IPS DF 6.9 (cell line): ENCODE measurements at places on chromosomes 11 and 22.

DNA sequence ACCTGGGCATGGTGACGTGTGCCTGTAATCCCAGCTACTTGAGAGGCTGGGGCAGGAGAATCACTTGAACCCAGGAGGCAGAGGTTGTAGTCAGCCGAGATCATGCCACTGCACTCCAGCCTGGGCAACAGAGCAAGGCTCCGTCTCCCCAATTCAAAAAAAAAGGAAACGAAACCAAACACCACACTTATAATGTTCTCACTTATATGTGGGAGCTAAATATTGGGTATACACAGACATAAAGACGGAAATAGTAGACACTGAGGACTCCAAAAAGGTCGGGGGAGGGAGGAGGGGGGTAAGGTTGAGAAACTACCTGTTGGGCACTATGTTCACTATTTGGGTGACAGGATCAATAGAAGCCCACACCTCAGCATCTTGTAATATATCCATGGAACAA is 94.3 kb downstream of the GAB2 start:
- H3K27ac ChIP-seq: no peak overlapping the region
- DNase-seq: no peak
- H3K36me3 ChIP-seq: no peaks in the 10 kb centered on the region
- no peak overlapping the region for H3K4me3 ChIP-seq

- no peak overlapping the region for H3K27ac ChIP-seq
- no peak overlapping the region for H3K4me3 ChIP-seq
- no peaks in the 10 kb centered on the region for H3K27me3 ChIP-seq
- DNase-seq: no peak
- H3K36me3 ChIP-seq: no peaks in the 10 kb centered on the region
Observed at GRCh38 chr22:48794906-48795305, 1032.8 kb downstream of the BRD1 start.

GRCh38 chr11:126366064-126366822 is 10.8 kb downstream of the ST3GAL4 start:
- no peak overlapping the region for H3K4me3 ChIP-seq
- no peak overlapping the region for H3K27ac ChIP-seq
- H3K27me3 ChIP-seq: no peaks in the 10 kb centered on the region
- no peaks in the 10 kb centered on the region for H3K36me3 ChIP-seq
- DNase-seq: no peak

- H3K4me1 ChIP-seq: peaks cover 4% of the 10 kb centered on the region; the same call in 1 of the 2 replicates
- DNase-seq: no peak
- H3K4me3 ChIP-seq: no peak overlapping the region
- no peaks in the 10 kb centered on the region for H3K27me3 ChIP-seq
- H3K36me3 ChIP-seq: no peaks in the 10 kb centered on the region; the same call in 1 of the 2 replicates
- no peak overlapping the region for H3K27ac ChIP-seq
Observed at GRCh38 chr11:119972281-119972680, 165.6 kb downstream of the TRIM29 start.

DNA sequence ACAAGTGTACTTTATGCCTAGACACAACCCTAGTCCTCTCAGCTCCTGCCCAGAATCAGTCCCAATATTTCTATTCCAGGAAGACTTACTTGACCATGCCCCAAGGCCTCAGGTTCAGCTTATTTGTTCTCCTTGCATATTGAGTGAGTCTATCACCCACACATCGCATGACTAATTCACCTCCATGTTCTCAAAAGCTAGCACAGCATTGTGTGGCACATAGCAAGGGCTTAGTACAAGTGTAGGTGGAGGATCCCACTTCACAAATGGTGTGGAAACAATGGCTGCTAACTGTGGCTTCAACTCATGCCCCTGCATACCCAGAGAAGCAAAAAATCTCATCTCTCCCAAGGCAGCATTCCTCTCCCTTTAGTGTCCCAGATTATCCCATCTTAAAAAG is 602.6 kb upstream of the API5 start:
- no peaks in the 10 kb centered on the region for H3K36me3 ChIP-seq
- H3K27me3 ChIP-seq: no peaks in the 10 kb centered on the region
- H3K4me3 ChIP-seq: no peak overlapping the region
- DNase-seq: no peak
- H3K27ac ChIP-seq: no peak overlapping the region

GRCh38 chr11:3163241-3163981 is 1.7 kb downstream of the OSBPL5 start:
- peaks cover 15% of the 10 kb centered on the region for H3K4me1 ChIP-seq
- no peak overlapping the region for H3K27ac ChIP-seq

- H3K4me1 ChIP-seq: no peaks in the 10 kb centered on the region
- no peaks in the 10 kb centered on the region for H3K27me3 ChIP-seq
- no peak overlapping the region for H3K27ac ChIP-seq
Observed at GRCh38 chr11:129950101-129951091, 52.2 kb downstream of the PRDM10 start.

DNA sequence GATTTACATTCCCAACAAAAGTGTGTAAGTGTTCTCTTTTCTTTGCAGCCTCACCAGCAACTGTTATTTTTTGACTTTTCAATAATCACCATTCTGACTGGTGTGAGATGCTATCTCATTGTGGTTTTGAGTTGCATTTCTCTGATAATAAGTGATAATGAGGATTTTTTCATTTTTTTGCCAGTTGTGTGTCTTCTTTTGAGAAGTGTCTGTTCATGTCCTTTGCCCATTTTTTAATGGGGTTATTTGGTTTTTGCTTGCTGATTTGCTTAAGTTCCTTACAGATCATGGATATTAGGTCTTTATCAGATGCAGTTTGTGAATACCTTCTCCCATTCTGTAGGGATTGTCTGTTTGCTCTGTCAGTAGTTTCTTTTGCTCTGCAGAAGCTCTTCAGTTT is 107.7 kb downstream of the EHF start:
- H3K27ac ChIP-seq: no peak overlapping the region
- no peak for DNase-seq
- H3K27me3 ChIP-seq: no peaks in the 10 kb centered on the region
- 0 out of 2 replicates have a peak, but pooled peaks cover 5% of the 10 kb centered on the region for H3K36me3 ChIP-seq
- H3K4me3 ChIP-seq: no peak overlapping the region

DNA sequence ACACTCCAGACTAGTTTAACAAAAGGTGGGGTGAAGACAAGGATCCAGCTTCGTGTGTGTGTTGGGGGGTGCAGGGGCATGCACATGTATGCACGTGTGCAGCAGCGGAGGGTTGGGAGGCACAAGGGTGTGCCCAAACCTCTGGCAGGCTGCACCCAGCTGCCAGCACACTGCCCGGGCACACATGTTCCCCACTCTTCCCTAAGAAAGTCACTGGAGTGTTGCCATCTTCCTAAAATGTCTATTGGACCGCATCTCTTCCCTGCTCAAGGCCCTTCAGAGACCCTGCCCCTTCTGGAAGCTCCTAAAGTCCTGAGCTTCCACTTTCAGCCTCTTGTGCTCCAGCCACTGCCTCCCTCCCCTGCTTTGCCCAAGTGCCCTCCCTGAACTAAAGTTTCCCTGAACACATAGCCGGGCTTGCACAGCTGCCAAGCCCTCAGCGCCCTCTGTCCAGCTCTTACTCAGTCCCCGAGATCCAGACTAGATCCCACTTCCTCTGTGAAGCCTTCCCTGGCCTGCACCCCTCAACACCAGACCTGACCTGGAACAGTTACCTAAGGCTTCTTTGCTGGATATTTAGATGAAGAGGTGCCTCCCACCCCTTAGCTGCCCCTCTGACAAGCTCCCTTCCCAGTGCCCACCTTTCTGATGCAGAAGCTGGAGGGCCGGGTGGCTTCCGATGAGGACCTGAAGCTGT is 6.0 kb downstream of the CFL1 start:
- H3K27me3 ChIP-seq: no peaks in the 10 kb centered on the region
- no peak for DNase-seq
- no peak overlapping the region for H3K4me3 ChIP-seq
- no peak overlapping the region for H3K27ac ChIP-seq

- H3K27me3 ChIP-seq: no peaks in the 10 kb centered on the region
- peak; percentile 35 for DNase-seq
- H3K4me1 ChIP-seq: no peaks in the 10 kb centered on the region
- no peak within 1 kb of the TSS for H3K27ac ChIP-seq
Observed at GRCh38 chr11:34438529-34439507, at the start of gene CAT. TSS of gene CAT (plus strand) at chr11:34438934. CDS start at chr11:34439014, 80 bp downstream.

GRCh38 chr11:117328375-117329010 is 839 bp downstream of the CEP164 start:
- H3K36me3 ChIP-seq: no peaks in the 10 kb centered on the region
- H3K4me3 ChIP-seq: peak overlapping the region; percentile 94; the same call in 1 of the 2 replicates
- H3K27ac ChIP-seq: no peak overlapping the region
- no peaks in the 10 kb centered on the region for H3K27me3 ChIP-seq
- H3K4me1 ChIP-seq: no peaks in the 10 kb centered on the region

DNA sequence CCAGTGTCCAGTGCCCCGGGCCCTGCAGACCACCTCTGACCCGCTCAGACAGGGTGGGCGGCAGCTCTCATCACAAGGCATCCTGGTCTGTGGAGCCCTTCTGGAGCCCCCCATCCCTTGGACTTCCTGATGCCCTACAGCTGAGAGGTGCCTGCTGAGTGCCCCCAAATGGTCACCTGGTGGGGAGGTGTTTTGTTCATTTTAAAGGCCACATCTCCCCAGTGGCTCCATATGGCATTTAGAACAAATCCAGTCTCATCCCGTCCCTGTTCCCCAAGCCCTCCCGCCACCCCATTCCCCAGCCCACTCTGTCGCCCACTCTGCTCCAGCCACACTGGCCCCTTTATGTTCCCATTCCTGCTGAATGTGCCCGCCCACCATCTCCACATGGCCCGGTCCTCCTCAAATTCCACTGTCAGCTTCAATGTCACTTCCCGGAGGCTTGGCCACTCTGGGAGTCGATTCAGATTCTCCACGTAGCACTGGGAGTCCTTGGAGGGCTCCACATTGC is 32.8 kb downstream of the OSBPL5 start:
- peaks cover 6% of the 10 kb centered on the region for H3K4me1 ChIP-seq
- H3K4me3 ChIP-seq: no peak overlapping the region
- H3K27me3 ChIP-seq: no peaks in the 10 kb centered on the region
- no peak overlapping the region for H3K27ac ChIP-seq
- H3K36me3 ChIP-seq: no peaks in the 10 kb centered on the region
- DNase-seq: no peak

DNA sequence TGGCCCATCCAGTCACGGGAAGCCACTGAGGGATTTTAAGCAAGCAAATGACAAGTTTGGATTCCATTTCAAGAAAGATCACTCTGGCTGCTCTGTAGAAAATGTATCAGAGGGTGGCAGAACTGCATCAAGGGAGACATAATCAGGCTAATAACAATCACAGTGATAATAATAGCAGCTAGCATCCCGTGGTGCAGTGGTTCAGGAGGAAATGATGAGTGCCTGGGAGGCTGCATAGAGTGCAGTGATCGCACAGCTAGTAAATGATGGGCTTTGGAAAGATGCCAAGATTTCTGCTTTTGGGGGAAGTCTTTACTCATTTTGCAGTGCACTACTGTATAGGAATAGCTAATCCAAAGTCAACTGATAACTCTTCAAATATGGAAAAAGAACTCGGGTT is 35.8 kb downstream of the TNRC6B start:
- no peaks in the 10 kb centered on the region for H3K36me3 ChIP-seq
- no peak overlapping the region for H3K4me3 ChIP-seq
- DNase-seq: no peak
- H3K27me3 ChIP-seq: no peaks in the 10 kb centered on the region
- peaks cover 12% of the 10 kb centered on the region for H3K4me1 ChIP-seq

DNA sequence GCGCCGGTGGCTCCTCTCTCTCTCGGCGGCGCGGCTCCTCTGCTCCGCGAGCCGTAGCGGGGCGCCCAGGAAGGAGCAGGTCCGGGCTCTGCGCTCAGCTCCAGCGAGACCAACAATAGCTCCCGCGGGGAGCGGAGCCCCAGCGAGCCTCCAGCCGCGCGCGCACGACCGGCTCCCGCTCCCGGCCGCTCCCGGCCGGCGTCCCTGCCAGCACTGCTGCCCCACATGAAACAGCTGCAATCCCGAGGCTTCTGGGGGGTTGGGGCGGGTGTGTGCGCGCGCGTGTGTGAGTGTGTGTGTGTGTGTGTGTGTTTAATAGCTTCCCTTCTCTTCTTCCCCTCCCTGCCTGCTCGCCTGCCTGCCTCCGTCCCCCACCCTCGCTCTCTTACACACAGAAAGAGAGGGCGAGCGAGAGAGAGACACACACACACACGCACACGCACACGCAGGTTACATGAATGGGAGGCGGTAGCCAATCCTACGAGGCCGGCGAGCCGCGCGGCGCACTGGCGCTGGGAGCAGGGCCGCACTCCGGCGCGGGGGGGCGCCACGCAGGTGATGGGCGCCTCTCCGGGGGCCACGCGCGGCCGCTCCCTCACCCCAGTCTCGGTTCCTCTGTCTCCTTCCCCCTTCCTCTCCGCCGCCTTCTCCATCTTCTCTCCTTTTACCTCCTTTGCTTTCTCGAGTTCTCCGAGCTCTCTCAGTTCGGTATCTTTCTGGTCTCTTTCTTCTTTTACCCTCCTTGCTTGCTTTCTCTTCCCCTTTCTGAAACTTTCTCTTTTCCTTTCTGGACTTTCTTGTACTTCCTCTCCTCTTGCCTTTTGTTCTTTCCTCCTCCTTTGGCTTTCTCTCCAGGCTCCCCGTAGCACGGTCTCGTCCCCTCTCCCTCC is at the start of gene TENM4:
Gene TENM4, minus strand, starts transcription at position 460 of the 890 bp plus-strand sequence. CDS start 371,086 bp downstream, outside the sequence.
- H3K4me3 ChIP-seq: peak within 1 kb of the TSS; percentile 64
- H3K4me1 ChIP-seq: no peaks in the 10 kb centered on the region; the same call in 1 of the 2 replicates
- DNase-seq: no peak
- H3K27me3 ChIP-seq: peaks cover 38% of the 10 kb centered on the region

DNA sequence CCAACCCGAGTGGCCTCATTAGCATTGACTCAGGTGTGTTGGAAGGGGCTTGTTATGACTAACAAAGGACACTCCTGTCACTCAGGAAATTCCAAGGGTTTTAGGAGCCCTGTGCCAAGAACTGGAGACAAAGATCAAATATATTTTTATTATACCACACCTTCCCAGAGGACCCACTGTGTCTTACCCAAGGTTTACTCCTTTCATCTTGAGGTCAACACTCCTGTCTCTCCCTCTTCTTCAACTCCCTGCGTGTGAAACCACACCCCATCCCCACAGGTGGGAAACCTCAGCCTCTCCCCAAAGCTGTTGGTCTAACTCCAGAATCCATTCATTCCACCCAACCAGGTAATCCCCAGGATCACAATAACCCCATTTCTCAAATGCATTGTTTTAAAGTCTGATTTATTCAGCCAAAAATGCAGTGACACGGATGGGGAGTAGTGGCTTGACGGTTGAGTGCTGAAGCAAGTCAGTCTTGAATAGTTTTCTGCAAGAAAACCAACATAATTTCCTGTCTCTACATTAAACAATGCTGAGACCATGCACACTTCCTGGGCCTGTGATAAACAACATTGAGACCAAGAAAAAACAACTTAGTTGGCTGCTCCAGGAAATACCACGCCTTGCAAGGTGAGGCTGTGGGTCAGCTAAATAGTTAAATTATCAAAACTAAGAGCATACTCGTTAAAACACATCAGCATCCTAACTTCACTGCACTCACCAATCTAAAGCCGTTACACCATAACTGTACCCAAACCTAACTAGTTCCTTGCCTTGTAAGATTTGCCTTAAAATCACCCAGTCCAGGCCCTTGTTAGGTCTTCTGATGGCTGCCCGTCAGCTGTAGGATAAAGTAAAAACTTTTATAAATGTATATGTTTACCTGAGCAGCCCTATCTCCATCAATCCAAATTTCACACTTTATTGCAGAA is 38.5 kb upstream of the SPON1 start:
- no peak overlapping the region for H3K27ac ChIP-seq
- H3K27me3 ChIP-seq: no peaks in the 10 kb centered on the region
- H3K4me1 ChIP-seq: 0 out of 2 replicates have a peak, but pooled peaks cover 2% of the 10 kb centered on the region
- DNase-seq: no peak
- no peak overlapping the region for H3K4me3 ChIP-seq
- H3K36me3 ChIP-seq: no peaks in the 10 kb centered on the region

- no peak for DNase-seq
- H3K4me1 ChIP-seq: peaks cover 2% of the 10 kb centered on the region; the same call in 1 of the 2 replicates
- no peaks in the 10 kb centered on the region for H3K36me3 ChIP-seq
- no peak overlapping the region for H3K4me3 ChIP-seq
Observed at GRCh38 chr11:94194712-94195111, 66.1 kb downstream of the PANX1 start.

GRCh38 chr11:2262301-2263070 is 7.9 kb downstream of the ASCL2 start:
- no peak overlapping the region for H3K27ac ChIP-seq
- H3K4me1 ChIP-seq: peaks cover 1% of the 10 kb centered on the region; the same call in 1 of the 2 replicates
- no peaks in the 10 kb centered on the region for H3K36me3 ChIP-seq
- no peak overlapping the region for H3K4me3 ChIP-seq
- no peaks in the 10 kb centered on the region; the same call in 1 of the 2 replicates for H3K27me3 ChIP-seq
